ENCODE measurements at places on chromosomes 1 and 21.

GRCh38 chr1:75053207-75053606 lies 81.0 kb upstream of the LHX8 start:
- DNase-seq = peak; percentile 1

DNA sequence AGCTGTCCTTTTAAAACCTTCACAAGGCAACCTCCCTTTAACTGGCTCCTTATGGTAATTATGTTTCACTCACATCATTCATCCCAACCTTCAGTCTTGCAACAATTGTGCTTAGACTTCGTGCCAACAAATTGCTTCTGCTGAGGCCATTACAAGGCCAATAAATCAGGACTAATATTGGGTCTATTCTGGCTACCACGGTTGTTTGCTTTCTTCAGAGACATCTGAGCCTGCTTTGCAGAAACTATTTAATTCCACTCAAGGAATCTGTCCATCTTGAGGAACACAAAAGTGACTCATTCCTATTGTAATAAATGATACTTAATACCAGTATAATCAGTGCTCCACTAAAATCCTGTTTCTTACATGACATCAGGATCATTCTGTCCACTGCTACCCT lies 2.6 kb upstream of the GSTM4 start:
- no peak for DNase-seq

DNA sequence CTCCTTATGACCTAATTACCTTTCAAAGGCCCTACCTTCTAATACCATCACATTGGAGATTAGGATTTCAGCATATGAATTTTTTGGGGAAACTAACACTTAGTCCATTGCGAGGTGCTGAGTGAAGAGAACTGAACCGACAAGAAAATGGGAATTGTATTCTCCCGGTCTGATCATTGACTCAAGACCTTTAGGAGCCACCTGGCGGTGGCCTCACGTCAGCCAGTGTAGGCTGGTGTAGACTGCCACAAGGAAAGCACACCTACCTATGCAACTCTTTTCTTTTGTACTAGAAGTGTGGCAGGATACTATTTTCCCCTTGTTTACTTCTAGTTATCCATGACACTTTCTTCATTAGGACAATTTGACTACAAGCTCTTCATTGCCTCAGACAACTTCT lies 333.5 kb upstream of the B3GALT2 start:
- DNase-seq = no peak

DNA sequence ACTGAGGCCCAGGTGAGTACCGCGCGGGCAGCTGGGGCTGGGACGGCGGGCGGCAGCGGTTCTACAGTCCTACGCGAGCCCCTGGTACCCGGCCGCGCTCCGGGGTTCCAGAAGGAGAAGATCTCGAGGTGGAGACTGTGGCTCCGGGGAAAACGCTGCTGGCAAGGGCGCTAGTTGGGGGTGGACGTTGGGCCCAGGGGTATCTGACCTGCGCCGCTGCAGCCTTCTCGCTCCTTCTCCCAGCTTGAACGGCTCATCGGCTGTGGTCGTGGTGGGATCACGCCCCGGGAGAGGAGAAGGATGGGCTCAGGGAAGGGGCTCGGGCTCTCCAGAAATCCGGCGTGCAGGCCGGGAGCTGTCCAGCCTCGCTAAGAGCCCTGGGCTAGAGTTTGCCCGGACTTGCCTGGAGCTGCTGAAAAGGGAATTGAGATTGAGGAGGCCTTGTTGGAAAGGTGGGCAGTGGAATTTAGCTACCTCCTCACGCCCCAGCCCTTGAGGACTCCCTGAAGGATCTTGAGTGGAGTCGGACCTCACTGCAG lies 1.1 kb upstream of the POU3F1 start:
- no peak for DNase-seq

DNA sequence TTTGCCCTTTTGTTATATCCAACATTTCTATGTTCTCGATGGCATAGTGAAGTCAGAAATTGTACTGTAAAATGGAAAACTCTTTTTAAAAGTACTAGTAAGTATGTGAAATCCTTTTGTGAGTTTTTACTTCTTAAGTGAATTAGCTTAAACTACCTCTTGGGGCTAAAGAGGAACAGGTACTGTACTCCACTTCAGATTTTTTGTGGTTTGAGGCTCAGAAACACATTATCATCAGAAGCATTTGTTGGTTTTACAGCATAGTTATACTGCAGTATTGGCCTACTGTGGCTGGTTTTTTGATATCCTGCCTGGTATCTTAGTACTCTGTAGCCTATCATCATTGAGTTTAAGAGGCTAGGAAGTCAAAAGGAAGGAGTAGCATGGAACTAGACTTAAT lies 117.2 kb downstream of the NRDC start:
- no peak for DNase-seq
